ENCODE measurements at places on chromosomes 5 and 9. TPM values are rescaled to one million over a fixed set of nuclear protein-coding genes. Genes with fewer than 3 reads are reported as not detected.

ITGA1 gene
- polyA plus RNA-seq: 3.7 TPM

CDKN2AIPNL gene
- 42.0 TPM for polyA plus RNA-seq

TNFSF15 gene
- 0.04 TPM for polyA plus RNA-seq

PCDHA6 gene
- not detected for polyA plus RNA-seq

RBM27 gene
- 6.6 TPM for polyA plus RNA-seq

MORN5 gene
- polyA plus RNA-seq: not detected

SPEF2 gene
- polyA plus RNA-seq: 0.13 TPM

ENTPD8 gene
- polyA plus RNA-seq: 0.01 TPM

PCDHGC3 gene
- 9.0 TPM for polyA plus RNA-seq

MAMDC4 gene
- polyA plus RNA-seq: 2.1 TPM

TTC39B gene
- polyA plus RNA-seq: 0.94 TPM

TERT gene
- polyA plus RNA-seq: not detected

UGT3A2 gene
- polyA plus RNA-seq: not detected

PCDHGC5 gene
- polyA plus RNA-seq: not detected

NR6A1 gene
- polyA plus RNA-seq: 0.39 TPM

LIX1 gene
- polyA plus RNA-seq: not detected

ARL14EPL gene
- polyA plus RNA-seq: 0.08 TPM

NAIP gene
- polyA plus RNA-seq: 0.77 TPM

SLC4A9 gene
- polyA plus RNA-seq: not detected

LHFPL2 gene
- 2.5 TPM for polyA plus RNA-seq

C9orf152 gene
- polyA plus RNA-seq: not detected

GABRG2 gene
- polyA plus RNA-seq: not detected

FAM151B gene
- polyA plus RNA-seq: 0.36 TPM

IGIP gene
- 6.8 TPM for polyA plus RNA-seq

FAXDC2 gene
- 4.6 TPM for polyA plus RNA-seq

OR13J1 gene
- polyA plus RNA-seq: not detected

TMEM174 gene
- not detected for polyA plus RNA-seq

CHSY3 gene
- polyA plus RNA-seq: 0.46 TPM

GLDC gene
- polyA plus RNA-seq: 0.85 TPM

ANXA6 gene
- polyA plus RNA-seq: 112 TPM

SCAI gene
- 0.80 TPM for polyA plus RNA-seq

KIF20A gene
- polyA plus RNA-seq: 0.14 TPM

HBEGF gene
- polyA plus RNA-seq: 27.6 TPM

CAVIN4 gene
- polyA plus RNA-seq: 25.6 TPM

S100Z gene
- polyA plus RNA-seq: 0.09 TPM

GPR150 gene
- polyA plus RNA-seq: 0.18 TPM

SPINK7 gene
- polyA plus RNA-seq: not detected

RBM18 gene
- polyA plus RNA-seq: 27.1 TPM
